ENCODE measurements at places on chromosomes 2 and 18.

GRCh38 chr2:29223851-29224692 is 108.9 kb downstream of the CLIP4 start:
- no peak for DNase-seq

- no peak for DNase-seq
Measured at GRCh38 chr18:703213-703967, 9.0 kb downstream of the ENOSF1 start.

GRCh38 chr2:181170256-181170655 is 189.9 kb downstream of the UBE2E3 start:
- DNase-seq, result no peak

GRCh38 chr18:50338122-50338521 is 36.7 kb upstream of the SKA1 start:
- no peak for DNase-seq

DNA sequence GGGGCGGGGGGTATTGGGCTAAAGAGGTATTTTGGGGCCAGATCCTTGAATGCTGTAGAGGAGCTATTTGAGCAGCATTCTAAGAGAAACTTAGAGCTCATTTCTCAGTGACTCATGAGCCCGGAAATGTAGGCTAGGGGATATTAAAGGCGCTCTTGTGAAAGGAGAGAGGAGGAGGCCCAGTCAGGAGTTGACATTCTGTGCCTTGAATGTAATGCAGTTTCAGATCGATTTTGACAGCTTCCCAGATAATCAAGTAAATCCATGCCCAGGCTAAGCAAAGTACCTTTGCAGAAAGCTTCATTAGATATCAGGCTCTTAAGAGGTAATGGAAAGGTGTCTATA is 1.5 kb downstream of the CAB39 start:
- no peak for DNase-seq

DNA sequence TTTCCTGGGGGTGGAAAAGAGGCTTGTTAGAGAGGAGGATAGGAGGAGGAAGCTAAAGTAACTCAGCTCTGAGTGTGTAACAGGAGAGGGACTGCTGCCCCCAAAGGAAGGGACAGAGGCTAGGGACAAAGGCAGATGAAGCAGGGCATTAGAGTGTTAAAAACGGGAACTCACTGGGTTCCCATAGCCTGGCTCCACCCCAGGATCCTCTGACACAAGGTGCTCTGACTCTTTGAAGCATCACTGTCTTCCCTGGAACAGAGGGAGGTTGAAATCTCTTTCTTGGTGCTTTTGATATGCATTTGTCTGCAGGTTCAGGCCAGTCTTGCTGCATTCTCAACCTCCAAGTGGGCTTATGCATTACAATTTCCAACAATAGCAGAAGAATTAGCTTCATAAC is 22.9 kb downstream of the IL36A start:
- DNase-seq, result no peak

- no peak for DNase-seq
Measured at GRCh38 chr2:128306931-128307460, 11.7 kb downstream of the HS6ST1 start.

DNA sequence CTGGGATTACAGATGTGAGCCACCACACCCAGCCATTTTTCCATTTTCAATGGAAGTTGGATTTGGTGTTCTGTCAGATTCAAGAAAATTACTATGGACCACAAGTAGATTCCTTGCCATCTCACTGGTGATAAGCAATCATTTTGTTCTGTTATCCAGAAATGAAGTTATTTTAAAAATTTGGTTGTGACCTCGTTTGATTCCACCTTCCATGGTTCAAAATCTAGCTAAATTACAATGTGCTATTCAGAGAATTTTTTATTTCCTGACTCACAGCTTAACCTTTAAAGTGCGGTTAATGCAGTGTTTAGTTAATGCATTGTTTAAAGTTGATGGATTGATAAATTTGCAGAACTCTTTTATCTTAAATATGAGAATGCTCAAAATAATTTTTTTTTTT is 243.2 kb upstream of the BOD1L2 start:
- no peak for DNase-seq

DNA sequence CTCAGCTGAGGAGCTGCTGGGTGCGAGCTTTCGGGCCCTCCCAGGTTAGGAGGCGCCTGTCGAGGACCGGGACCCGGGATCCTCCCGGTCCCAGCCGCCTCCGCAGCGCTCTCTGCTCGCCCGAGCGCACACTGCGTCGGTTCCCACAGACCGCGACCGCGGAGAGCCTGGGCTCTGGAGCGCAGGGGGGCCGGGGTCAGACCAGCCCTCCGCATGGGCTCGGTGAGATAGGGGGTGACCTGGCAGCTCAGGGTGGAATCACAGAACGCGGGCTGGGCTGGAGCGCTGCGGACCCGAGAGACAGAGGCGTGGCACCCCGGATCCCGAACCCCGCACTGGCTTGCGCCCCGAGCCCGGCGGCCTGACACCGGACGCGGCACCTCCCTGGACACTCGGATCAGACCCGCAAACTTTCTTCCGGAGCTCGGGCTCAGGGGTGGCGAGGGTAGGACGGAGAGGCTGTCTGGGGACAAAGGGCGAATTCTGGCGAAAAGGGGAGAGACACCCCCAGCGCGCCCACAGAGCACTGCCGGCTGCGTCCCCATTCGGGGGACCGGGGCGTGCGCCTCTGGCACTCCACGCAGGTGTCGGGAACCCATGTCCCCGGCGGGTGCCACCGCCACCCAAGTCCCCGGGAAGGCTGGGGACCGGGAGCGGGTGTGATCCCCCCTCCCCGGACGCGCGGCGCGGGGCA is 612 bp downstream of the DIPK1C start:
- no peak for DNase-seq

DNA sequence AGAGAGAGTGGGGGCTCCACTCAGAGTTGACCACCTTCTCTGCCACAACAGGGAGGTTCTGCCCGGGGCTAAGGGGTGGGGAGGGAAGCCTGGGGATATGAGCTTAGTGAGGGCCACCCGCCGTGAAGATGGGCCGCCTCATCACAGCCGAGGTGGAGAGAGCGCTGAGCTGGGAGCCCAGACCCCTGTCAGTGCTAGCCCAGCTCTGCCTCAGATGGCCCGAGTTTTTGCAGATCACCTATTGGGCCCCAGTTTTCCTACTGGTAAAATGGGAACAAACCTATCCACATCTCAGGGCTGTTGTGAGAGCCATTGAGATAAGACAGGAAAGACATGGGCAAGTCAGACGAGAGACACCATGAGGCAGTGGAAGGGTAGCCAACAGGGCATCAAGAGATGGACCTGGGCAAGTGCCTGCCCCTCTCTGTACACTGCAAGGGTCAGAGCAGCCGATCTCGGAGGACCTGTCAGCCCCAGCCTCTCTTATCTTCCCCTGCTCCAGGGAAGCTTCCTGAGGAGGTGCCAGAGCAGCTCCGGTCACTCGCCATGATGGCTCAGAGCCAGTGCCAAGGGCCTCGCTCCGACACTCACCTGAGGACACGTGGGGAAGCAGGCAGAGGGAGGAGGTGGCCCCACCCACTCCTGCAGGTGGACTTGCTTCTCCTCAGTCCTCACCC is 88.9 kb downstream of the MCFD2 start:
- DNase-seq, result no peak

DNA sequence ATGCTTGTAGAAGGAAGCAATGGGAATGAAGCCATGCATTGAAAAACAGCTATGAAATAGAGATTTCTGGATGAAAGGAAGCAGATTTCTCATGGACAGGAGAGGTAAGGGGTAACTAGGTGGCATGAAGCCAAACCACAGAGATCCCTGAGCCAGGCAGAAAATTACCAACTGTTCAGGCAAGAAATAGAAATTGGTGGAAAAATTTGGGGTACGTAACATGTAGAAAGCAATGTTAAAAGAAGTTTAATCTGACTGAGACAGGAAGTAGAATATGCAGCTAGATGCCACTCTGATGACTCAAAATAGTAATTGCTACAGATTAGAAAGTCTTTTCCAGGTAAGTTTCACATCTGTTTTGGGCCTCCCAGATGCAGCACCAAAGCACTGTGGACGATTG is 928.5 kb upstream of the CELF4 start:
- no peak for DNase-seq

DNA sequence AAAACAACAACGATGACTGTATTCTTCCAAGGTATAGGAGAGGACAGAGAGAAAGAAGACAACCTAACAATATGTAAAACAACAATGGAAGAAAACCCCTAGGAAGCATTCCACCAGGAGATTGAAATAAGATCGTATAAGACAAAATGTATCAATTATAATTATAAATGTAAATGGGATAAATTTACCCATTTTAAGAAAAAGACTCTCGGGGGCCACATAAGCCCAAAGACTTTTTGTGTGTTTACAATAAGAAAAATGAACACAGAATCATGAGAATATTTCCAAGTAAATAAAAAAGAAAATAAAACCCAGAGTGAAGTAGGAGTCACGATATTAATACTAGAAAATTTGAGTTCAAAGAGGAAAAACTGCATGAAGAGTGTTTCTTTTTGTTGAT is 126.4 kb downstream of the ASB1 start:
- DNase-seq, result no peak

DNA sequence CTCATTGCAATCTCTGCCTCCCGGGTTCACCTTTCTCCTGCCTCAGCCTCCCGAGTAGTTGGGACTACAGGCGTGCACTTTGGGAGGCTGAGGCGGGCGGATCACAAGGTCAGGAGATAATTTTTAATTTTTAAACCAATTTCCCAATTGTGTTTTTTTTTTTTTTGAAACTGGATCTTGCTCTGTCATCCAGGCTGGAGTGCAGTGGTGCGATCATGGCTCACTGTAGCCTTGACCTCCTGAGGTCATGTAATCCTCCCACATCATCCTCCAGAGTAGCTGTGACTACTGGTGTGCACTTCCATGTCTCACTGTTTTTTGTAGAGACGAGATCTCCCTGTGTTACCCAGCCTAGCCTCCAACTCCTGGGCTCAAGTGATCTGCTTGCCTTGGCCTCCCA is 49.3 kb downstream of the GLS start:
- DNase-seq, result no peak

- no peak for DNase-seq
Measured at GRCh38 chr2:19178175-19178574, 180.2 kb downstream of the OSR1 start.

DNA sequence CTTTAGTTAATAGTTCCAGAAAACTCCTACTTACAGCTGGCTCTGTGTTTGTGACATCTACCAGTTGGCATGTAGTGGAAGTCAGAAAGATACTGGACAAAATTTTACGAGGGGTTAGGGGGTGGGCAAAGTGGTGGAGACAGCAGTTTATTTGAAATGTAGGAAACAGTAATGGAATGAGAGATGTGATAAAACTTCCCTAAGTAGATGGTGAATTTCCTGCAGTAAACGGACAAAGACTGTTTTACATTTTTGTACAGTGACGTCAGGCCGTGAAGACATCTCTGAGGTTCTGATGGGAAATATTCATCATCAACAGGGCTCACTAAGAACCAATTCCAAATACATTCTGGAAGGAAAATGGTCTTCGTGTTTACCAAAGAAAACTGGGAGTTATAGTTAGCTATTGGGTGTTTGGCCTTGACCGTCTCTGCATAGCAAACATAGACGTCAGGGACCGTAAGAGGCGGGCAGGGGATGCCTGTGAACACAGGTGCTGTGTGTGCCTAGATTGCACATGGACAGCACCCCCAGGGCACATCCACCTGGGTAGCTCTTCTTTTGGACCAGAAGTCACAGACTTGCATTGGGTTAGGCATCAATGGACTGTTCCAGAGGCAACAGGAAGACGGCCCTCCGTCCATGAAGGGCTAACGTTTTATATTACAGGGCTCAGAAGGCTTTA is 131.5 kb downstream of the ZNF516 start:
- no peak for DNase-seq

DNA sequence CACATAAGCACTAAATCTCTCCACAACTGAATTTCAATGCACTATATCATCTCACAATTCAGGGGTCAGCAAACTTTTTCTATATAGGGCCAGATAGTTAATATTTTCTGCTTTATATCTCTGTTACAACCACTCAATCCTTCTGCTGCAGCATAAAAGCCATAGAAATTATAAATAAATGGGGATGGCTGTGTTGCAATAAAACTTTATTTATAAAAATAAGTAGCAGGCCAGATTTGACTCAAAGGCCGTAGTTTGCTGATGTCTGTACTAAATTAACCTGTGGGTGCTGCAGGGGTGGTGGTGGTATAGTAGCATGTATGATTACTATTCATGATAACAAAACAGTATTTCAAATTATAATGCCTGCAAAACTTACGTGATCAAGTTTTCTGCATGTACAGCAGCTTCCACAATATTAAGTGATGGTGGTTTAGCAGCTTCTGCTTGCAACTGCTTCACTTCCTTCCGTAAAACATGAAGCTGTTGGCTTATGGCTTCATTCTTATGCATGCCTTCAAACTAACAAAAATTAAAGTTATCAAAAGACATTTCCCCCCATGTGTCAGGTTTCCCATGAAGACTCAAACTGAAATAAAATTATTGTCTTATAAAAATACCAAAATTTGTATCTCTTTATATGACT is 64.1 kb downstream of the SIGLEC15 start:
- no peak for DNase-seq

GRCh38 chr18:41022484-41022883 is 932.5 kb upstream of the PIK3C3 start:
- DNase-seq, result no peak

GRCh38 chr18:55473560-55473959 is 114.4 kb downstream of the TCF4 start:
- DNase-seq, result no peak
